ENCODE measurements at places on chromosomes 6 and 20.

- no peak for DNase-seq
Observed at GRCh38 chr20:62651285-62652021, 9.2 kb downstream of the SLCO4A1 start.

DNA sequence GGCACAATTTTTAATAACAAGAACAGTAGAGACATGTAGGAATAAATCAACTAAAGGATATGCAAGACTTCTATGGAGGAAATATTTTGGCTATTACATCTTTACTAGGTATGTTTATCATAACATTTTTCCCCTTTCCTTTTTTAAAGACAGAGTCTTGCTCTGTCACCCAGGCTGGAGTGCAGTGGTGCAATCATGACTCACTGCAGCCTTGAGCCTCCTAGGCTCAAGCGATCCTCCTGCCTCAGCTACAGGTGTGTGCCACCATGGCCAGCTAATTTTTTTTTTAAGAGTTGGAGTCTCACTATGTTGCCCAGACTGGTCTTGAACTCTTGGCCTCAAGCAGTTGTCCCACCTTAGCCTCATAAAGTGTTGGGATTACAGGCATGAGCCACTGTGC, 37.0 kb downstream of the AKAP7 start:
- DNase-seq = no peak

GRCh38 chr20:48875233-48875913, 46.1 kb upstream of the ARFGEF2 start:
- DNase-seq = no peak

- DNase-seq = no peak
Observed at GRCh38 chr6:52516943-52517342, 59.9 kb downstream of the TRAM2 start.

DNA sequence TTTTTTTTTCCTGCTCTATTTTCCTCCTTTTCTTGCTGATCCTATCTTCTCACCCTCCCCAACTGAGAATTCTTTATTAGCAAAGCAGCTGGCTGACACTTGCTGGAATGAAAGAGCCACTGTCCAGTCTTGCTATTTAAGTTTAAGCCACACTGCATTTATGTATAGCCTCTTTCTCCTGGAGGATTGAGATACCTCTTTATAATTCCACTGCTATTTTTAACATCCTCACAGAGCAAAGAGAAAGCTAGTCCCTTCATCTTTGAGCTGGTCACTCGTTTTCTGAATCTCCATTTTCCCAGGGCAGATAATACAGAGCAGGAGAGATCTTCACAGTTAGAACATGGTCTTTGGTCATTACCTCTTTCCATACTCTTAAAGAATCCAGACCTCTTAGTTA, 36.0 kb upstream of the EEF1A1 start:
- no peak for DNase-seq

DNA sequence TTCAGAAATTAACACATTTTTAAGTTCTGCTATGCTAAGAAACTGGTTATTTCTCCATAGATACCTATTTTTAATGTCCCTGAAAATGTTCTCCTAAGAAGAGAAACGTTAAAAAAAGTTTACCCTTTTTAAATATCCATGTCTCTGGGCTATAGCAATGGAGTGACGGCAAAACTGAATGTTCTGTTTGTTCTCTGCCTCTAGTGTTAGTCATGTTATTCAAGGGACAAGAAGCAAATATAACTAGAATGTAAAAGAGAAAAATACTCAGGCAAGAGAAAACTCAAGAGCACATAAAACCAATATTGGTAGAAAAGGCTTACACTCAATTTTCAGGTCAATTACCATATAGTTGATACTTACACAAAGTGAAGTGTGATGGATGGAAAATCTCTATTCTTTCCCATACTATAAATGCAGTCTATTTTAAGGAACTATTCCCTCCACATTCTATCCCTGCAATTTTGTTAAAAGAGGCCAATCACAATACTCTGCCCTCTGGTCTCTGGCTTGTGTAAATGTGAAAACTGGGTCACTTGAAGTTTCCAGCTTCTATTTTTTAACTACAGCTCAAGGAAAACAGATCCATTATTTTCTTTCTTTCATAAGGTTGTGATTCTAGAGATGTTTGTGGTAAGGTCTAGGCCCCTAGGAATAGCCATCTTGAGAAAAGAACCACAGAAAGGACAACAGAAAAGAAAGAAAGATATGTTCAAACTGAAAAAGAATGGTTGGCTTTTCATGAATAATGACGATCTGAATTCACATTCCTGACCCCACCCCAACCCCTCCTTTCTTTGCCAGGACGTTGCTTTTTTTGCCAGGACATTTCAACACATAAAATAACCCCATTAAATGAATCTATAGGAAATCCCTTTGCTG, 200.3 kb upstream of the FAM83B start:
- no peak for DNase-seq

DNA sequence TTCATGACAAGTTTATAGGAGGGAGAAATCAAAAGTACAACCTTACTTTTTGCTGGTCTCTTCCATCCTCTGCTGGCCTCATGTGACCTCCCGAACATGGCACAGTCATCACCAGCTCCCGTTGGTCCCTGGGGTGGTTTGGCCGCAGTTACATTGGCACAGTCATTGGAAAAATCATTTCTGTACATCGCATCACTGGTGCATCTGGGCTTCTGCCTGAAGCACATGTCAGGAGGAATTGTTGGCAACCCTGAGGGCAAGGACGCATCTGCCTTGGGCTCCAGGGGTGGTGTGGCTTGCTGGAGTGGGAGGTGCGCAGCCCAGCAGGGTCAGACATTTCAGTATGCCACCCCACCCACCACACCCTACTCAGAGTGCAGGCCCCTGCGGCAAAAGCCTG, 162.9 kb upstream of the SLC24A3 start:
- DNase-seq = no peak

GRCh38 chr20:2093159-2093781, 8.4 kb upstream of the STK35 start:
- no peak for DNase-seq

DNA sequence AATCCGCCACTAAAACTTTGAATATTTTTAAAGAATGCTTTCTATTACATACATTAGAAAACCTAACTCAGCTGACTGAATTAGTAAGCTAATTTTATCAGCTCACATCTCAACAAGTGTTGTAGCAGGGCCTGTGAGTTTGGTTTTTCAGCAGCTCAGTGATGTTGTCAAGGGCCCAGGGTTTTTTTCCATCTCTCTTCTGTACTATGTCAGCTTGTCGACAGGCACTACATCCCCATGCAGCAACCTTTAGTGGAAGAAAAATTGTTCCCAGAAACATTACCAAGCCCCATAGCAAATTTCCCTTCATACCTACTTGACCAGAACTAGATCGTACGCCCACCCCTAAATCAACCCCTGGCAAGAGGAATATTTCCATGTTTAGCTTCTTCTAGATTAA, 170.3 kb upstream of the TNFAIP3 start:
- no peak for DNase-seq

DNA sequence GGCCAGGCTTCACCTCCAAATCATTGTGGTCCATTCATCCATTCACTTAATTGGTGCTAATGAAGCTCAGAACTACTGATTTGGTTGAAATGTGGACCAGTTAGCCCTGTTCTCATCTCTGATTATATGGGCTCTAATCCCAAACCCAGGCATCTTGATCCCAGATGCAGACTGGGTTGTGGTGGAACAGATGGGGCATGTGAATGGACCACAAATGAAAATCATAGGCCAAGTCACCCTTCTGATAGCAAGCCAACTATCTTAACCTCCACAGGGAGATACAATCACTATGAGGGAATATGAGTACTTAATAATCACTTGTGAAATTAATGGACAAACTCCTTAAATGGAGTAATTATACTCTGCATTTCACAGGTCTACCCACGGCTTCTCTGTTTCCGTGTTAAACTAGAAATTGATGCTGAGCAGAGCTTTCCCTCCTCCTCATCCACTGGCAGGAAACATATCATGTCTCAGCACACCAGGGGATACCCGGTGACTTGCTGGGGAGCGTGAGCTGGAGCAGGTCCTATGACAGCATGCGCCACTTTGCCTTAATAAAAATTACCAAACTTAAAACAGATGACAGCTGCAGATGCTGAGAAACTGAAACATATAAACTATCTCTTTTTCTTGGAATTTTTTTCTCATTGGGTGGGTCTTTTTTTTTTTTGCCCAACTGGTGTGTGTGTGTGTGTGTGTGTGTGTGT, 108.8 kb upstream of the HEY2 start:
- DNase-seq = no peak

GRCh38 chr6:112413780-112414179, 66.7 kb downstream of the RFPL4B start:
- no peak for DNase-seq

DNA sequence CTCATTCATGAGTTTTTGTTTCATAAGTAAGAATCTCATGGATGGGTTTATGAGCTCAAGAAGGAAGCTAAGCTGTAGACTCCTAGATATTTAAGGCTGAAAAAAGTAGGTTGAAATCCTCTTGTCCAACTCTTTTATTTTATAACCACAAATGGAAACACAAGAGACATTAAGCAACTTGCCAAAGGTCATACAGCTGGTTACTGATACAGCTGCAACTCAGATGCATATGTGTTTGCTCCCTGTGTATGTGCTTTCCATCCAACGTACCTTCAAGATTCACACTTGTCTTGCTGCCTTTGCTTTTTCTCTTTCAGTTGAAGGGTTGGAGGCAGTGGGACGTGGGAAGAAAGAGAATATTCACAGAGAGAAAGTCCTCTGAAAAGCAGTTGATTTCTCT, 153.5 kb upstream of the STMND1 start:
- DNase-seq = no peak

DNA sequence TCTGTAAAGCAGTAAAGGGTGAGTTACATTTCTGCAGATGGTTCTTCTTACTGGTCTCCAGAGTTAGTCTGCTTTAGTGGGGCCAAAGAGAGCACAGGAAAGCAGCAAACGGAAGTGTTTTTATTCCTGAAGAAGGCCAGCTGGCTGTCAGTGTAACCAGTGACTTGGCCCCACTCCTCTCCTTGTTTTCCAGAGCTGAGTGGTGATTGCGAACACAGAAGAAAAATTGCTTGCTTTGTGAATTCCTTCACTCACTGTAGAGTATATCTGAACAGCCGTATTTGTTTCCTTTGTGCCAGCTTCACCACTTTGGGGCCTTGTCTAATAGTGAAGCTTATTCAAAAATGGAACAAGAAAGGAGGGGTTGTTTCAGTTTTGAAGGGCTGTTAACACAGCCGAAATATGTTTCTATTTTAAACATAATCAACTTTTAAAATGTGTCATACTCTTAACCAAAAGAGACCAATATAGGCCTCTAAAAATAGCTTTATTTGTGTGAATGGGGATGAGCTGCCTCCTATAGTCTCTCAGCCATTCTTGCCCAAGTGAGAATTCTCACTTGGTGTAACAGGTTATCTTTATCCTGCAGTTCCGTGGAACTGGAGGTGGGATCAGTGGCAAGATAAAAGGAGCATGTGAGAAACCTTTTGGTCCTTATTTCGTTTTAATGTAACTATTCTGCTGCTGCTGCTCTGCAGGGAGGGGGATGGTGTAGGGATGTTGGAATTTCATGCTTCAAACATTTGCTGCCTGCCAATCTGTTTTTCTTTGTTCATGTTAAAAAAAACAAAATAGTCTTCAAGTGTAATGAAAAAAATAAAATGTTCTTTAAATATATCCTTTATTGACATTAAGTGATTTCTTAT, 37.8 kb downstream of the ZC2HC1B start:
- no peak for DNase-seq

DNA sequence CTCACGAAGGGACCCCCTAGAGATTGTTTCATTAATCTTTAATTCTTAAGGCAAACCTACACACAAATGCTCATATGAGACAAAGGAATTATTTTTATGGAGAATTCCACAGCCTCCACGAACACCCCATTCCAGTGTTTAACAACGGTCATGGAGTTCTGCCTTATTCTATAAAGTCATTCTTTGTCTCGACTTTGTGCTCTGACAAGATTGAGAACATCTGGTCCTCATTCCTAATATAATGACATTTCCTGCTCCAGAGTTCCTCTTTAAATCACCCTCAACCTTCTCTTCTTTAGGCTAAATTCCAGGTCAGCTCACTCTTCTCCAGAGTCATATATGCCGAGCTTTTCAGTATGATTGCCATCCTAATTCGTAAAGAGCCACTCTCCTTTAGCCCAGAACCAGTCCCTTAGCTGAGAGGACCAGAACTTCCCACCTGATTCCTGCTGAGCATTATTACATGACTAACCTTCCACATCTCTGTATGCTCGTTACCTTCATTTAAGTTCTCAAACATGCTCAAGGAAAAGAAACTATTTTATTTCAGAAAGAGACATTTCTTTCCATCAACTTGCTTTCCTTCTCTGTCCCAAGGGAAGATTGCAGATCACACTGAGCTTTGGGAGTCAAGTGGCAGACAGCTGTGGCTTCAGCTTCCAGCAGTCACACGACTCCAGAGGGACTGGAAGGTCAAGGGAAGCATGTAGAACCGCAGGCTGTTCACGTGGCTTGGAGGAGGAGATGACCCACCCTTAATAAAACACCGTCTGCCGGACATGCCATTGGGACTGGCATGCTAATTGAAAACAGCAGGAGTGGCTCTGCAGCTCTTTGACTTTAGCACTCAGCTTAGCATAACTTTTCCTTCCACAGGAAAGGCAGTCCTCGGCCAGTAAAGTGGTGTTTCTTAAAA, 467.1 kb upstream of the HSF2 start:
- no peak for DNase-seq

DNA sequence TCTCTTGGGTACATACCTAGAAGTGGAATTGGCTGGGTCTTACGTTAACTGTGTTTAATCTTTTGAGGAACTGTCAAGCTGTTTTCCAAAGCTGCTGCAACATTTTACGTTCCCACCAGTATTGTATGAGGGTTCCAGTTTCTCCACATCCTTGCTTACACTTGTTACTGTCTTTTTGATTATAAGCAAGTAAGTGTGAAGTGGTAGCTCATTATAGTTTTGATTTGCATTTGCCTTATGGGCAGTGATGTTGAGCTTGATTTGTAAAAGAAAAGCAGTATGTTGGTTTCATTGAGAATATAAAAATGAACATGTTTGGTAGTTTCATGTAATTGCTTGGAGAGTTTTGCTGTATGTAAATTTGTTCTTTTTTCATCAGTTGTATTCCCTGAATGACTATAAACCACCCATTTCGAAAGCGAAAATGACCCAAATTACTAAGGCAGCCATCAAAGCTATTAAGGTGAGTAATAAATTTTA, 40.4 kb downstream of the SCAF8 start:
- DNase-seq = no peak

DNA sequence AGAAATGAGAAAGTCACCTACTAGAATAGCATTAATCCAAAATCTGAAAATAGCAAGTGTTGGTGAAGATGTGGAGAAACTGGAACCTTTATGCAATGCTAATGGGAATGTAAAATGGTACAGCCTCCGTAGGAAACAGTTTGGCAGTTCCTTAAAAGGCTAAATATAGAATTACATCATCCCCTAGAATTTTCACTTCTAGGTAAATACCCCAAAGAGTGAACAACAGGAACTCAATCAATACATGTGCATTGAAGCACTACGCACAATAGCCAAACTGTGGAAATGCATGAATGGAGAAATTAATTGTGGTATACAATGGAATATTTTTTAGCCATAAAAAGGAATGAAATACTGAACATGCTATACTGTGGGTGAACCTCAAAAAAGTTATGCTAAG, 982.0 kb upstream of the FLRT3 start:
- peak; percentile 23 for DNase-seq

GRCh38 chr6:158560836-158561320, 987 bp downstream of the TMEM181 start:
- DNase-seq = no peak
